ENCODE measurements at places on chromosomes 2 and 18.

- DNase-seq, result no peak
These were observed 219.6 kb downstream of the CD226 start for GRCh38 chr18:69727912-69728572.

- DNase-seq, result no peak
These were observed 280.1 kb upstream of the STON1 start for GRCh38 chr2:48249631-48250473.

DNA sequence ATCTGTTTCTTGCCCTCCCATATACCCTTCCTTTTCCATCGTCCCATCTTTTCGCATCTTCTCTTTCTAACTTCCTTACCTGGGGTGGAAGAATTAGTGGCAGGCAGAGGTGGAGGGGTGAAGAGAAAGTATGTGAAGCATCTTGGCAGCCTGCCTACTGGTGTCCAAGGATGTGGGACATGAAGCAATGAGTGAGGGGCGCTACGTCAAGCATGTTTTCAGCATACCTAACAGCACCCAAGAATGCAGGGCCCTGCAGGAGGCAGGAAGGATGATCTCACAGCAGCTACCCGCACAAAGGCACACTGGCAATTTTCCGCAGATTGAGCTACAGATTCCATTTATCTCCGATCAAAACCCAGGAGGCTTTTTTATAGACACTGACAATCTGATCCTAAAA lies 42.2 kb downstream of the METTL4 start:
- DNase-seq, result no peak

DNA sequence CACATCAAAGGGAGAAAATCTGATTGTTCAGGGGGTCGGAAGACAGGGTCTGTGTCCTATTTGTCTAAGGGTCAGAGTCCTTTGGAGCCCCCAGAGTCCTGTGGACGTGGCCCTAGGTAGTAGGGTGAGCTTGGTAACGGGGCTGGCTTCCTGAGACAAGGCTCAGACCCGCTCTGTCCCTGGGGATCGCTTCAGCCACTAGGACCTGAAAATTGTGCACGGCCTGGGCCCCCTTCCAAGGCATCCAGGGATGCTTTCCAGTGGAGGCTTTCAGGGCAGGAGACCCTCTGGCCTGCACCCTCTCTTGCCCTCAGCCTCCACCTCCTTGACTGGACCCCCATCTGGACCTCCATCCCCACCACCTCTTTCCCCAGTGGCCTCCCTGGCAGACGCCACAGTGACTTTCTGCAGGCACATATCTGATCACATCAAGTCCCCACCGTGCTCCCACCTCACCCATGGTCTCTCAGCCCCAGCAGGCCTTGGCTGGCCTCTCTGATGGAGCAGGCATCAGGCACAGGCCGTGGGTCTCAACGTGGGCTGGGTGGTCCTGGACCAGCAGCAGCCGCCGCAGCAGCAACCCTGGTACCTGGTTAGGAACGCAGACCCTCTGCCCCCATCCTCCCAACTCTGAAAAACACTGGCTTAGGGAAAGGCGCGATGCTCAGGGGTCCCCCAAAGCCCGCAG lies 3.8 kb downstream of the PROC start:
- DNase-seq, result no peak

GRCh38 chr2:176166272-176166671 lies 9.2 kb downstream of the HOXD3 start:
- no peak for DNase-seq

Measured in stimulated activated naive CD4-positive, alpha-beta T cell treated with Interleukin-2 at 50 U/mL for 16 hours (primary cell).